ENCODE measurements at places on chromosomes 2 and 18. TPM values are rescaled to one million over a fixed set of nuclear protein-coding genes. Genes with fewer than 3 reads are reported as not detected.

- DNase-seq, result no peak
These were observed 28.8 kb downstream of the COLEC12 start for GRCh38 chr18:471716-472115.

DNA sequence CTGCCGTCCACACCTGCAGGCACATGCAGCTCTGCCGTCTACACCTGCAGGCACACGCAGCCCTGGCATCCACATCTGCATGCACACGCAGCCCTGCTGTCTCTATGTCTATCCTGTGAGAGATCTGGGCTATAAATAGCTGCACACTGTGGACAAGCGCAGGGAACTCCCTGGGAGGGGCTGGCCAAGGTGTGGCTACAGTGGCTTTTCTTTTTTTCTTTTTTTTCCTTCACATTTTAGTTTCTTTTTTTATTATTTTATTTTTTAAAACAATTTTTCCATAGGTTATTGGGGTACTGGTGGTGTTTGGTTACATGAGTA is 42.0 kb downstream of the TMEM182 start:
- DNase-seq, result no peak

GRCh38 chr2:102315921-102316320 is 4.6 kb downstream of the IL1RL1 start:
- no peak for DNase-seq

The CHRND gene
- total RNA-seq, result 34.2 TPM

DNA sequence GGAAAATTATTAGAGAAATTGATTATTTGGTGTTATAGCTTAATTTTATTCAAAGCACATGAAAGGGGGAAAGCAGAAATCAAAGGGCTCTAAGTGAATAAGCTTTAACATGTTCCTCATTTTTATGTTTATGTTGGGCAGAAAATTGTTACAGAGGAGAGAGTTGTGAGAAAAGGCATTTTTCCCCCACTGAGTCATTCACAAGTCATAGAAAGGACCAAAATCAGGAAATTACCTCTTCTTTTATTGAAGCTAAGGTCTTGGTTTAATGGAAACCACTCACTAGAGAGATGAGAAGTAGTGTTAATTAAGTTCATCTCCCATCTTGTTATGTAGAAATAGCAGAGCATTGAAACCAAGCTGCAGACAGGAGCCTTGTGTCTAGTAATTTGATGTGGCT is 175.3 kb upstream of the THUMPD2 start:
- DNase-seq, result no peak

- DNase-seq, result peak; percentile 55
These were observed 160.3 kb downstream of the VAPA start for GRCh38 chr18:10074110-10074509.

The TNFRSF11A gene
- 4.8 TPM for total RNA-seq

The PDE11A gene
- 0.51 TPM for total RNA-seq

- DNase-seq, result peak; percentile 49
These were observed 599.5 kb upstream of the SYT4 start for GRCh38 chr18:43876748-43877147.

GRCh38 chr2:136550181-136550580 is 215.2 kb upstream of the THSD7B start:
- DNase-seq, result no peak

- DNase-seq, result no peak
These were observed 98.8 kb downstream of the ZNF521 start for GRCh38 chr18:25253136-25253535.

GRCh38 chr2:176826356-176826755 is 386.2 kb upstream of the HNRNPA3 start:
- no peak for DNase-seq

DNA sequence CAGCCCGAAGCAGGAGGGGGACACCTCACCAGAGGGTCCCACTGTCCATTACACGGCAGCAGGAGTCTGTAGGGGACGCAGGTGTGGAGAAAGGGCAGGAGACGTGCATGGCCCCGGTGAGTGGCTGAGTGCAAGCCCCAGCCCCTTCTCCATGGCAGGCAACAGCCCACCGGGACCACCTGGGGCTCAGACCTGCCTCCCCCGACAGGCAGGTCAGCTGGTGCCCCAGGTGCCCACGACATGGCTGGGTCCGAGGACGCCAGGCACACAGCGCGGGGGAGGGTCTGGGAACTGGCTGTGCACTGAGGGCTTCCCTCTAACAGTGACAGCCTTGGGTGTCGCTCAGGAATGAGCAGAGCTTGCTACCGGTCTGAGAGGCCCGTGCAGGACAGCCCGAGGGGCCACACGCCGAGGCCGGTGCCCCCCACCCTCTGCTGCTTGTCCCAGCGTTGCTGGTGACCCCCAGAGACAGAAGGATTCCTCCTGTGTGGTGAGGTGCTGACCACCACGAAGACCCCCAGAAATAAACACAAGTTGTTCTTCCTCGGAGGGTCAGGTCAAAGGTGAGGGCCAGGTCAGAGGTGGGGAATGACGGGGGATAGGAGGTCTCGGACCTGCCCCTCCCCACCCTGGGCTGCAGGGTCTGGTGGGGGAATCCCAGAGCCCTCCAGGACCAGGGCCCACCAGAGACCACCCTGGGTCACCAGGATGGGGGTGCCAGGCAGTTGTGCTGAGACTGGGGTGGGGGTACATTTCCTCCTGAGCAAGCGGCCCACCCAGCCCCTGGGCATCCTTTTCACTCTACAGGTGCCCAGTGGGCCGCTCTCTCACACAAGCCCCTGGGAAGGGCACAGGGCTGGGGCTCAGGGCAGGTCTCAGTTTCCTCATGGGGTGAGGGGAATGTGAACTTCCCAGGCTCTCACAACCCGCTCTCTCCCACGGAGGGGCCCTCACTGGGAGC is 50.6 kb downstream of the SLC66A2 start:
- DNase-seq, result no peak

DNA sequence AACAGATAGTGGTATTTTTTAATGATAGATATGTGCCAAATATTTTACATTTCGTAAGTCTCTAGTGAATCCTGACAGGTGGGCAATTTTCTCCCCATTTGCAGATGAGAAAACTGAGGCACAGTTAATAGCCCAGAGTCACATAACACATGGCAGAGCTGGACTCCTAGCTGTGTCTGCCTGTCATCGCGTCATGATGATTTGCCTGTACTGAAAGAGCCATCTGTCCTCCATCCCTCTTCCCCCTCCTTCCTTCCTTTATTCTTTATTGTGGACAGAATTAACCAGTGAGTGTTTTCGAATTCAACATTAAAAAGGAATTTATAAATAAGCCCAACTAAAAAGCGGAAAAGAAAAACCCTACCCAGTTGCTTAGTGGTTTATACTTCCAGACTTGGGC is 3.2 kb downstream of the DNAJB2 start:
- DNase-seq, result no peak

All from tongue (tissue), 3 donors.